ENCODE measurements at places on chromosomes 7 and 10. TPM values are rescaled to one million over a fixed set of nuclear protein-coding genes. Genes with fewer than 3 reads are reported as not detected.
A peak's percentile ranks its signal among the peaks of the same experiment; 100 is the strongest.

DNA sequence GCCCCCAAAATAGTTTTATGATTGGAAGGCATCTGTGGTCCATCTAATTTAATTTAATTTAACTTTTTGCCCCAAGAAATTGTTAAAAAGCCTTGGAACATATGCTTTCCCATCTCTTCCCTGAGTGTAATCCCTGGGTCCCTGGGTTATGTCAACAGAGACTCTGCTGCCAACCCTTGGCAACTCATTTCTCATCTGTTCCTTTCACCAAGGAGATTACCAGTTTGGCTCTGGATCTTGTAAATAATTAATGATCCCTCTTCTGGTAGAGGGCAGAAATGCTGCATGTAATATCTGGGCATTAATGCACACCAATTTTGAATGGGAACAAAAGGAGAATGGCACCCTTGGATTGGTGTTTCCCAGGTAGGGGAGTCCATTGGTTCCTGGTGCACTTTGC, 514.2 kb downstream of the CCSER2 start:
- H3K4me3 ChIP-seq = no peak overlapping the region
- no peaks in the 10 kb centered on the region for H3K36me3 ChIP-seq
- H3K27me3 ChIP-seq = no peaks in the 10 kb centered on the region

GRCh38 chr7:5484921-5485320, 61.3 kb upstream of the TNRC18 start:
- DNase-seq = no peak
- H3K27me3 ChIP-seq = no peaks in the 10 kb centered on the region
- H3K27ac ChIP-seq = no peak overlapping the region
- peaks cover 43% of the 10 kb centered on the region for H3K36me3 ChIP-seq
- H3K4me1 ChIP-seq = no peaks in the 10 kb centered on the region

DNA sequence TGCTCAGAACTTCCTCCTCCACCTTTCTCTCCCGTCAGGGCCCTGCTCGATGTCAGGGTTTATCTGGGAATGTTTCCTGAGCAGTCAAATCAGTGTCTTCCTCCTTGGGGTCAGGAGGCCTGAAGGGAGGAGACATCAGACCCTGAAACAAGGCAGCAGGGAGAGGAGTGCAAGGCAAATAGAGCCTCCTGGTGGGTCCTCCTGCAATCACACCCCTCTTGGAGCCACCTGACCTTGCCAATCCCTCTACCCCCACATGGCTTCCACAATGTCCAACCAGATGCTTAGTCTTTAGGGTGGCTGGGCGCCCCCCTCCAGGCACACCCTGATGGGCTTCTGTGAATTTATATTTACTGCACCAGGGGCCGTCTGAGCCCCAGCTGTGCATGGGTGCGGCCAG, 12.2 kb downstream of the GPR26 start:
- H3K4me1 ChIP-seq = no peaks in the 10 kb centered on the region
- no peaks in the 10 kb centered on the region for H3K27me3 ChIP-seq
- no peaks in the 10 kb centered on the region for H3K36me3 ChIP-seq
- no peak overlapping the region for H3K4me3 ChIP-seq
- DNase-seq = no peak

GRCh38 chr7:120431016-120431415, 158.0 kb downstream of the KCND2 start:
- H3K4me3 ChIP-seq = no peak overlapping the region
- no peaks in the 10 kb centered on the region for H3K36me3 ChIP-seq
- DNase-seq = no peak
- H3K27ac ChIP-seq = no peak overlapping the region
- no peaks in the 10 kb centered on the region for H3K4me1 ChIP-seq
- H3K27me3 ChIP-seq = no peaks in the 10 kb centered on the region

DNA sequence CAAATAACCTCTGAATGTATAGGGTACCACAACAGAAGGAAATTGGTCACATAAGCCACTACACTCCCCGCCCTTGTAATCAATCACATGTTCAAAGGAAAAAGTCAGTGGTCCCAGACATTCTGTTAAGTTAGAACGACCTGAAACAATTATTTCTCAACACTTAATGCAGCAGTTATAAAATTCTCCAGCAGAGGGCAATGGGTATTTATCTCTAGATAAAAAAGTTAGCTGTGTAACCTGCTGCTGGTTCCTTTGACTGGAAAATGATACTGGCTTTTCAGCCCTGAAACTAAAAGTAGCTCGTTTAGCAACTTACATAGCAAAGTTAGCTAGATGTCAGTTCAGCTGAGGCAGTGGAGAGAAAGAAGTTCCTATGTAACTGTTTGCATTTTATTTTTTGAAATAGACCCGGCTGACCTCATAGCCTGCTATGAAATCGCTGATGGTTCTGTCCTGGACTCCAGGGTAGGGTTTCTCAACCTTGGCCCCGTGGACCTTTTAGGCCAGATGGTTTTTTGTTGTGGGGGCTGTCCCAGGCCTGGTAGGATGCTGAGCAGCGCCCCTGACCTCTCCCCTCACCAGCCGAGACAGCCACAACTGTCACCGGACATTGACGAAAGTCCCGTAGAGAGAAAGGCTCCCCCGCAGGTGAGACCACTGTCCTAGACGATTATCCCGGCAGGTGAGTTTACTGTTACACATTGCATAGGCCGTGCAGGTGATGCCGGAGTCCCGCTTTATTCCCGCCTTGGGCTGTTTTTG, 40.2 kb upstream of the PROSER2 start:
- H3K4me3 ChIP-seq = no peak overlapping the region
- peak; percentile 76 for DNase-seq
- H3K36me3 ChIP-seq = no peaks in the 10 kb centered on the region
- no peaks in the 10 kb centered on the region for H3K4me1 ChIP-seq
- no peak overlapping the region for H3K27ac ChIP-seq
- no peaks in the 10 kb centered on the region for H3K27me3 ChIP-seq

GRCh38 chr10:88672041-88672440, 7.8 kb downstream of the LIPF start:
- H3K4me1 ChIP-seq = no peaks in the 10 kb centered on the region
- H3K36me3 ChIP-seq = no peaks in the 10 kb centered on the region
- no peak for DNase-seq
- H3K27me3 ChIP-seq = no peaks in the 10 kb centered on the region

DNA sequence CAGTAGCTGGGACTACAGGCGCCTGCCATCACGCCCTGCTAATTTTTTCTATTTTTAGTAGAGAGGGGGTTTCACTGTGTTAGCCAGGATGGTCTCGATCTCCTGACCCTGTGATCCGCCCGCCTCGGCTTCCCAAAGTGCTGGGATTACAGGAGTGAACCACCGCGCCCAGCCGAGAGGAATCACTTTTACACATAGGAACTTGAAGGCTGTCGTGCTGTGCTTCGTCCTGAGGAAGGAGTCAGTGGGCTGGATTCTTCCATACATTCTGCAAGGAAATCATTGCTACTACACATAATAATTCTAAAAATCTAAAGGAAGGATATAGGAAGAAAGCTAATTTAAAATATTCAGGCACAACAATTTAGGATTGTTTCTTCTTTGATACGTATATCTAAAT, 48.8 kb upstream of the ZPBP start:
- no peaks in the 10 kb centered on the region for H3K36me3 ChIP-seq
- H3K27me3 ChIP-seq = no peaks in the 10 kb centered on the region
- no peak for DNase-seq
- no peak overlapping the region for H3K4me3 ChIP-seq
- no peak overlapping the region for H3K27ac ChIP-seq

DNA sequence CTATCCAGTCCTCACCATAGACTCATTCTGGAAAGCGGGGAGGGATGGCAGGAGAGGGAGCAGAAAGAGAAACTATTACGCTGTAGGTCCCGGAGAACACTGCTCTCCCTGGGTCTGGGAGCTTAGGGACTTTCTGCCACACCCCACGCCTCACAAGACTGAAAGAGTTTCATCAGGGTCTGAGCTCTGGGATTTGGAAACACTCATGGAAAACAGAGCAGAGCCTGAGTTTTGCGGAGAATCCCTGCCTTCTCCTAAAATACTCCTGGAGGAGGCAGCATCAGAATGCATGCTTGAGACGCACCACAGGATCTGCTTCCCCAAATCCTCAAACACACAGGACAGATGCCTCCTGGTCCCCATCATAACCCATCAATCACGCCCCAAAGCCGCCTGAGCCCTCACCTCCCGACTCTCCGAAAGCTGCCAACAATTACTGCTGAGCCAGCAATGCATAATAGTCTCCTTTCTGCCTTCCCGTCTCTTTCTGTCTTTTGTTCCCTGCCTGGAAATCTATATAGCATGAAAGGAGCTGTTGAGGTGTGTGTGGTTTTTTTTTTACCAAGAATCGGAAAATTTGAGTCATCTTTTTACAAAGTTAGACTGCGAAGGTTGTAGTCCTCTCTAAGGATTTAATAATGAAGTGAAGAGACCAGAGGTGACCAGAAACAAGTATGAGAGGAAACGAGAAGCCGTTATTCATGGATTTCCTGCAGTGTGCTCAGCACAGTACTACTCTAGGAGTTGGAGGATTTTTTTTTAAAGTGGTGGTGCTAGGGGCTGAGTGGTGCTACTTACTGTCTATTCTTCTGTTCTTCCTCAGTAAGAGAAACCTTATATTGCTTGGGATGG, 37.7 kb downstream of the ASB13 start:
- H3K4me1 ChIP-seq = peaks cover 4% of the 10 kb centered on the region
- H3K27me3 ChIP-seq = no peaks in the 10 kb centered on the region
- no peak overlapping the region for H3K27ac ChIP-seq
- no peak overlapping the region for H3K4me3 ChIP-seq

GRCh38 chr7:158431941-158432347, 155.7 kb downstream of the PTPRN2 start:
- no peaks in the 10 kb centered on the region for H3K27me3 ChIP-seq
- H3K4me3 ChIP-seq = no peak overlapping the region
- no peak overlapping the region for H3K27ac ChIP-seq
- no peaks in the 10 kb centered on the region for H3K4me1 ChIP-seq

GRCh38 chr10:110457851-110458250, 39.9 kb upstream of the DUSP5 start:
- no peak for DNase-seq
- H3K36me3 ChIP-seq = no peaks in the 10 kb centered on the region
- H3K27ac ChIP-seq = no peak overlapping the region
- no peaks in the 10 kb centered on the region for H3K4me1 ChIP-seq
- H3K4me3 ChIP-seq = no peak overlapping the region

DNA sequence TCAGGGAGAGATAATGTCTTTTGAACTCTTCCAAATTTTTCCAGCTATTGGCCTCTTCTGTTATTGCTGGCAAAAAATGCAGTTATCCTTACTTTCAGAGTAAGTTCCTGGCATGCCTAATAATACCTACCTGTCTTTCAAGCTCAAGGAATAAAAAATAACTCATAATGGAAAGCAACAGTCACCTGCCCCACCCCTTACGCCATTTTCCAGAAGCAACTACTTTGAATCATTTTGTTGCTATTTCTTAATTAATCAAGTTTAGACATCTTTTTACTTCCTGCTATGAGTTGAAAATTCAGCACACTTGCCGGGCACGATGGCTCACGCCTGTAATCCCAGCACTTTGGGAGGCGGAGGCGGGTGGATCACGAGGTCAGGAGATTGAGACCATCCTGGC, 23.0 kb upstream of the CDK13 start:
- H3K4me3 ChIP-seq = no peak overlapping the region
- no peaks in the 10 kb centered on the region for H3K36me3 ChIP-seq
- no peaks in the 10 kb centered on the region for H3K4me1 ChIP-seq

- H3K27me3 ChIP-seq = peaks cover 17% of the 10 kb centered on the region
- H3K4me3 ChIP-seq = no peak overlapping the region
- H3K27ac ChIP-seq = no peak overlapping the region
- DNase-seq = no peak
- H3K36me3 ChIP-seq = no peaks in the 10 kb centered on the region
Observed at GRCh38 chr10:126384269-126384873, 3.9 kb downstream of the ADAM12 start.

DNA sequence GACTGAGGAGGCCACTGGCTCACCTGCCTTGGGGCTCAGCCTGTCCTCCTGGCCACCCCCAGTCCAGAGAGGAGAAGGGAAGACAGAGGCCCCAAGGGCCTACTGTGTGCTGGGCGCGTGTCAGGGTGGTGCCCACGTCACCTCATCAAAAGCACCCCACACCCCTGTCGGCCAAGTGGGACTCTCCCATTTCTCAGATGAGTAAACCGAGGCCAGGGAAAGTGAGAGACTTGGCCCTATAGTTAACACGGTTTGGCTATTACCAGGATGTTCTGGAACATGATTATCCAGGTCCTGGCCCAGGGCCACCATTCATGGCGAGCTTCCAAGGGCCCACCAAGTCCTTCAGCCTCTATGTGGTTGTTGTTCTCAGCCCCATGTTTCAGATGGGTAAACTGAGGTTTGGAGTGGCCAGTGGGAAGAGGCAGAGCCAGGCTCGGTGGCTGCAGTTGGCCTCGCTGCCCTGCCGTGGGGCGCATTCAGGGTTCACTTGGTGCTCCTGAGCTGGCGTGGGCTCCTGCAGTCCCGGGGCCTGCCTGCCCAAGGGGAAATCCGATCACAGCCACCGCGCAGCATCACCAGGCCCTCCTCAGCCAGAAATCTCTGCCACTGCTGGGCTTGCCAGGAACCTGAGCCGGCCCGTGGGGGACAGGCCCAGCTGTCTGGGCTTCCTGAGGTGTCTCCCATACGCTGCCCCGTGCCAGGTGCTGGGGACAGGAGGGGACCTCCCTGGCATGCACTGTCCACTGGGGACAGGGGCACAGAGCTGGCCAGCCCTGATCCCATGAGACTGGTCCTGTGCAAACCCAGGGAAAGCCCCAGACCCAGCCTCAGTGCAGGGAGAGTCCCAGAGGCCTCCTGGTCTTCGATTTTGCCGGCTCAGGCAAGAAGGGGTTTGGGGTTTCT, 117.7 kb upstream of the TNRC18 start:
- no peak for DNase-seq
- H3K4me3 ChIP-seq = no peak overlapping the region
- H3K27me3 ChIP-seq = no peaks in the 10 kb centered on the region
- H3K27ac ChIP-seq = no peak overlapping the region

- H3K27ac ChIP-seq = no peak overlapping the region
- no peaks in the 10 kb centered on the region for H3K27me3 ChIP-seq
- no peaks in the 10 kb centered on the region for H3K4me1 ChIP-seq
- peaks cover 77% of the 10 kb centered on the region for H3K36me3 ChIP-seq
- DNase-seq = no peak
Observed at GRCh38 chr10:119431034-119431772, 111.3 kb downstream of the RGS10 start.

- no peak overlapping the region for H3K4me3 ChIP-seq
- no peak for DNase-seq
- no peaks in the 10 kb centered on the region for H3K4me1 ChIP-seq
- H3K27me3 ChIP-seq = no peaks in the 10 kb centered on the region
Observed at GRCh38 chr7:129990403-129991192, 37.8 kb upstream of the UBE2H start.

GRCh38 chr7:119905495-119905894, 367.5 kb upstream of the KCND2 start:
- H3K36me3 ChIP-seq = no peaks in the 10 kb centered on the region
- DNase-seq = no peak
- no peaks in the 10 kb centered on the region for H3K4me1 ChIP-seq
- no peaks in the 10 kb centered on the region for H3K27me3 ChIP-seq

BICC1 gene
- not detected for polyA plus RNA-seq

PRKCQ gene
- 3.4 TPM for polyA plus RNA-seq

TFPI2 gene
- polyA plus RNA-seq = not detected

CDH23 gene
- polyA plus RNA-seq = 0.89 TPM

CALCR gene
- polyA plus RNA-seq = not detected

PAPSS2 gene
- polyA plus RNA-seq = 37.3 TPM

OSBPL3 gene
- 19.5 TPM for polyA plus RNA-seq

MKX gene
- 0.25 TPM for polyA plus RNA-seq

UCMA gene
- polyA plus RNA-seq = not detected

DGKB gene
- polyA plus RNA-seq = 0.19 TPM

KLLN gene
- 1.3 TPM for polyA plus RNA-seq

HHEX gene
- polyA plus RNA-seq = 8.4 TPM

FAM221A gene
- polyA plus RNA-seq = 12.7 TPM

Measured in small intestine (tissue), 16 donors.